ENCODE measurements at places on chromosomes 5 and 9. TPM values are rescaled to one million over a fixed set of nuclear protein-coding genes. Genes with fewer than 3 reads are reported as not detected.
A peak's percentile ranks its signal among the peaks of the same experiment; 100 is the strongest.

EIF4E1B gene
- polyA plus RNA-seq, result not detected

GRCh38 chr5:13478831-13479465 is 465.5 kb downstream of the DNAH5 start:
- H3K27me3 ChIP-seq, result peaks cover 4% of the 10 kb centered on the region
- peak; percentile 2 for DNase-seq
- H3K4me1 ChIP-seq, result no peaks in the 10 kb centered on the region
- no peak overlapping the region for H3K4me3 ChIP-seq
- H3K27ac ChIP-seq, result no peak overlapping the region

LIX1 gene
- polyA plus RNA-seq, result not detected

DNA sequence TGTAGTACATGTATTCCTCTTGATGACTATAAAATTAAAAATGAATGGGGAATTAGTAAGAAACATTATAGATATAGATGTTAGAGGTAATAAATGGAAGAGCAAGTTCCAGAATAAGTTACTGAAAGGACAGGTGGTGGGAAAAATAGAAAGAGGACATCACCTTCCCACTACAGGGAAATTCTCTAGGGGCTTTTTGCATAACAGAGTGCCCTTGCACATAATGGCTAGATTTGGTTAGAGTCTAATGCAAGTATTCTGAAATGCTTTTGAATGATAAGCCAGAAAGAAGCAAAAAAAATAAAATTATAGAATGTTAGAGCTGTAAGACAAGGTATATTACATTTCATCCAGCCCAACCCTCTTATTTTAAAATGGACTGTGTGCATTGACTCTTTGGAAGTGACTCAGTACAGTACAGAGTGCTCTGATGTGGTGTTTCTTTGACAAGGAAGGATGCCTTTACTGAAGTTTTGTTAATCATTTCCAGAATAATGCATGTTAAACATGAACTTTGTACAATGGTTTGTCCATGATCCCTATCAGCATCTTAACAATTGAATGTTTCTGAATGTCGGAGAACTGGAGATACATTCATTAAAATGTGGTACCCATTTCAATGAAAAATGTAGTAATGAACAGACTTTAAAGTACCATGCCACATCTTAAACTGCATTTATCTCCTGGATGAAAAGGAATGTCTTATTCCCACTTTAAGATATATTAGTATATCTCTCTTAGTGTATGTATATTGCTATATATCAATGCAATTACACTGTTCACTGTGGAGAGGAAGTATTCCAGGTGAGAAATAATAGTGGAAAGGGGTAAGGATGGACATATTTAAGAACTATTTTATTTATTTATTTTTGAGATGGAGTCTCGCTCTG is 391.1 kb downstream of the ADGRV1 start:
- H3K27ac ChIP-seq, result no peak overlapping the region
- no peaks in the 10 kb centered on the region for H3K4me1 ChIP-seq
- H3K36me3 ChIP-seq, result no peaks in the 10 kb centered on the region
- no peak for DNase-seq
- no peak overlapping the region for H3K4me3 ChIP-seq

- no peak overlapping the region for H3K27ac ChIP-seq
- H3K4me1 ChIP-seq, result no peaks in the 10 kb centered on the region
- peaks cover 6% of the 10 kb centered on the region for H3K27me3 ChIP-seq
- H3K36me3 ChIP-seq, result no peaks in the 10 kb centered on the region
- no peak overlapping the region for H3K4me3 ChIP-seq
Observed at GRCh38 chr5:150514708-150515211, 6.8 kb downstream of the NDST1 start.

- H3K27ac ChIP-seq, result no peak overlapping the region
- peaks cover 6% of the 10 kb centered on the region for H3K4me1 ChIP-seq
Observed at GRCh38 chr9:127950513-127951289, 13.0 kb upstream of the DPM2 start.

DNA sequence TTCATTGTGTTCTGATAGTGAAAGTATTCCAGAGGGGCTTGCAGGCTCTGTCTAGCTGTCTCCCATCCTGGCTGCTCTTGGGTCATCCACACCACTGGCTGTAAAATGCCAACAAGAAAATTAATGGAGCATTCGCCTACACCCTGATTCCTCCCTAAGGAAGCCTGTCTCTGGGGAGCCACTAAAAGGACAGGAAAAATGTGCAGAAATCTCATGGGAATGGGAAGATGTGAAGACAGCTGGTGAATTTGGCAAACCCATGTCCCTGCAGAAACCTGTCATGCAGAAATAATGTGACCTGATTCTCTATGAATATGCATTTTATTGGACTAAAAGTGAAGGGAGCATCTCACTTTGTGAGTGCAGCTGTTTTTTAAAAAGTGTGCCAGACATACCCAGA is 265.6 kb downstream of the TUSC1 start:
- no peaks in the 10 kb centered on the region for H3K27me3 ChIP-seq
- no peaks in the 10 kb centered on the region for H3K4me1 ChIP-seq
- no peak overlapping the region for H3K27ac ChIP-seq
- H3K4me3 ChIP-seq, result no peak overlapping the region
- H3K36me3 ChIP-seq, result no peaks in the 10 kb centered on the region

LTC4S gene
- 5.8 TPM for polyA plus RNA-seq

GRCh38 chr5:128007939-128008338 is 75.6 kb upstream of the SLC12A2 start:
- no peaks in the 10 kb centered on the region for H3K4me1 ChIP-seq
- DNase-seq, result no peak
- peaks cover 3% of the 10 kb centered on the region for H3K36me3 ChIP-seq
- H3K4me3 ChIP-seq, result no peak overlapping the region
- H3K27ac ChIP-seq, result no peak overlapping the region

DNA sequence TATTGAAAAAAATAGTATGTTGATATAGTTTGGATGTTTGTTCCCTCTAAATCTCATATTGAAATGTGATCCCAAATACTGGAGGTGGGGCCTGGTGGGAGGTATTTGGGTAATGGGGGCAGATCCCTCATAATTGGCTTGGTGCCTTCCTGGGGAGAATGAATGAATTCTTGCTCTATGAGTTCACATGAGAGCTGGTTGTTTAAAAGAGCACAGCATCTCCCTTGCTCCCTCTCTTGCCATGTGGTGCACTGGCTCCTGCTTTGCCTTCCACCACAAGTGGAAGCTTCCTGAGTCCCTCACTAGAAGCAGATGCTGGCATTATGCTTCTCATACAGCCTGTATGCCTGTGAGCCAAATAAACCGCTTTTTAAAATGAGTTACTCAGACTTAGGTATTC is 154.8 kb downstream of the ADAMTS6 start:
- no peaks in the 10 kb centered on the region for H3K27me3 ChIP-seq
- H3K4me3 ChIP-seq, result no peak overlapping the region
- H3K36me3 ChIP-seq, result no peaks in the 10 kb centered on the region
- H3K4me1 ChIP-seq, result no peaks in the 10 kb centered on the region
- no peak overlapping the region for H3K27ac ChIP-seq
- DNase-seq, result no peak

GTF2H2 gene
- 10.7 TPM for polyA plus RNA-seq

- H3K36me3 ChIP-seq, result no peaks in the 10 kb centered on the region
- H3K27ac ChIP-seq, result no peak overlapping the region
- no peaks in the 10 kb centered on the region for H3K27me3 ChIP-seq
- DNase-seq, result no peak
Observed at GRCh38 chr9:130309689-130310455, 44.3 kb downstream of the HMCN2 start.

OCLN gene
- 0.08 TPM for polyA plus RNA-seq

DNA sequence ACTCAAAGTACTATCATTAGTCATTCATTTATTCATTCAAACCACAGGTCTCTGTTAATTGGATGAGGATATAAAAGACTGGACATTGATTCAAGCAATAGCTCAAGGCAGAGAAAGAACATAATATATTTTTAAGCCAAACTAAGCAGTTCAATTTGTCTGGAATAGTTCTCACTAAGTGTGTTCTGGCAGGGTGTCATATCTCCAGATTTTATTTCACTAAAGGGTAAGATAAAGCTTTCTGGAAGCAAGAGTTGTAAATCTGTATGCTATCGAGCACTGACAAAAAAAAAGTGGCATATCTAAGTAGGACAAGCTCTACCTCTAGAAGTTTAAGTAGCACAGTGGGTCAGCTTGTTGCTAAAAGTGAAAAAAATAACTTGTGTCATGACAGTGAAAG is 375.6 kb downstream of the TUSC1 start:
- H3K4me1 ChIP-seq, result no peaks in the 10 kb centered on the region
- H3K27me3 ChIP-seq, result peaks cover 2% of the 10 kb centered on the region
- H3K4me3 ChIP-seq, result no peak overlapping the region
- no peaks in the 10 kb centered on the region for H3K36me3 ChIP-seq

ADGRD2 gene
- not detected for polyA plus RNA-seq

SH3TC2 gene
- polyA plus RNA-seq, result not detected

NUTM2F gene
- polyA plus RNA-seq, result not detected

UBQLN1 gene
- polyA plus RNA-seq, result 57.5 TPM

WHRN gene
- polyA plus RNA-seq, result 1.0 TPM

DNA sequence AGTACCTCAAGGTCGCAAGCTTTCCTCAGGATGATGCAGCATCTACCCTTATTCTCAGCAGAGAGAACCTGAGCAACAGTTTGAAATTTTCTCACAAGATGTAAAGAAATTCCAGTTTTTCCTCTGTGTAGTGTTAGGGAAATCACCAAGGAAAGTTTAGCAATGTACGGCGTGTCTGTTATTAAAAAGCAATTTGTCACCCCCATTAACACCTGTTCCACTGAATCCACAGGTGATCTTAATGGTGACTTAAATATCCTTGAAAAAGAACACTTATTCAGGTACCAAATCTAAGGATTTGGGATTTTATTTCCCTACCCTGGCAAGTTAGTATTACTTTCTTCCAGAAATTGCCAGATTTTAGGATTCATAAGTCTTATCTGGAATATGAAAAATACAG is 77.9 kb upstream of the ATP10B start:
- H3K27me3 ChIP-seq, result peaks cover 4% of the 10 kb centered on the region
- DNase-seq, result no peak
- H3K36me3 ChIP-seq, result no peaks in the 10 kb centered on the region
- H3K4me3 ChIP-seq, result no peak overlapping the region

- H3K27ac ChIP-seq, result no peak overlapping the region
- no peaks in the 10 kb centered on the region for H3K27me3 ChIP-seq
- H3K36me3 ChIP-seq, result no peaks in the 10 kb centered on the region
- no peak for DNase-seq
Observed at GRCh38 chr5:9498541-9499497, 47.1 kb downstream of the SEMA5A start.

- no peak overlapping the region for H3K27ac ChIP-seq
- no peak overlapping the region for H3K4me3 ChIP-seq
- peaks cover 5% of the 10 kb centered on the region for H3K27me3 ChIP-seq
- DNase-seq, result no peak
Observed at GRCh38 chr5:150931368-150931965, 26.7 kb upstream of the ZNF300 start.

DNA sequence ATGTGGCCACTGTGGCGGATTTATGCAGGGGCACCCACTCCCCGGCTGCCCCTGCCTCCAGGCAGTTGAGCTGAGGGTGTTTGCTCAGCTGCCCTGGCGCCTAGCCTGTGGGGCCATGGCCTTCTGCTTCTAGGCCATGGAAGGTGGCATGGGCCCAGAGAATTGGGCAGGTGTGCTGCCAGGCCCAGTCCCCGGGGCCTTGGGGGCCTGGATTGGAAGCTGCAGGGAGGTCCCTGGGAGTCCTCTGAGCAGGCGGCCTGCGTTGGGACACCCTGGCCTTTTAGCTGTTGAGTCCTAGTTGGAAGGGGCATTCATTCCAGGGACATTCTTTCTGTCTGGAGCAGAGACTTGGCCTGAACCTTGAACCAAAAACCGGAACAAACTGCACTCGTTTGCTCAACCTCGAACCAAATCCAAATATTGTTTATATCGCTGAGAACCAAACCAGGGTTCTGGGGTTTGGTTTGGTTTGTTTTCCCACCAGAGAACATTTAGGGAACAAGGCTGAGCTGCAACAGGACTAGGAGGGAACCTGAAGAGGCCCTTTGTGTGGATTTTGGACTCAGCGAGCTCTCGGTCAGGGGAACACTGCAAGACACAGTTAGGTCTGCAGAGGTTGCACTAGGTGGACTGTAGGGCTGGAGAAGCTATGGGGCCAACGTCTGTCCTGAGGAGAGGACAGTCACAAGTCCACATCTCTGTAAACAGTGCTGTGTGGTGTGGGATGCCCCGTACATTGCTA is 116.8 kb downstream of the BOD1 start:
- H3K4me1 ChIP-seq, result no peaks in the 10 kb centered on the region
- H3K27ac ChIP-seq, result no peak overlapping the region
- H3K36me3 ChIP-seq, result no peaks in the 10 kb centered on the region
- no peaks in the 10 kb centered on the region for H3K27me3 ChIP-seq

DNA sequence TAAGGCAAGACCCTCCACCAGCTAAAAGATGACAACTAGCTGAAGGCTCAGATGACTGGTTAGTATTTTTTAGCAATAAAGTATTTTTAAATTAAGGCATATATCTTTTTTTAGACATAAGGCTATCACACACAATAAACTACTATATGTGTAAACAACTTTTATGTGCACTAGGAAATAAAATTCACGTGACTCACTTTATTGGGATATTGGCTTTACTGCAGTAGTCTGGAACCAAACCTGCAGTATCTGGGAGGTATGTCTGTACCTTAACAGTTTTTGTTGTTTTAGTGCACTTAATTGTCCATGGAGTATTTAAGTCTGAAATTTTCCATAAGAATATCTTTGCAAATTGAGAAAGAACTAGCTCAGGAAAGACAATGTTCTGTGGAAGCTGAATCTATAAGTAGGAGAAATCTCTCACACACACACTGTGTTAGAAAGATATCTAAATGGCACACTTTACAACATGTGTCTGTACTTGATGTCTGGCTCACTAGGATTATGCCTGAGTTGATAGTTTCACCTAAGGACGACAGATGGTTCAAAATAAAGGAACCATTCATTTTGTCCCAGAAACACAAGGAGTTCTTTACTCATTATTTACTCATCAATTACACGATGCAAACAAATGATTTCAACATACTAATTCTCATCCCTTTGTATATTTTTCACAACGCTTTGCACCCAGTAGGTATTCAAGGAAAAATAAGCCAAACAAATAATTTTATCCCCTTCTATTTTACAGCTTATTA is 4.6 kb downstream of the RAPGEF6 start:
- H3K4me3 ChIP-seq, result no peak overlapping the region
- H3K27ac ChIP-seq, result no peak overlapping the region
- peaks cover 36% of the 10 kb centered on the region for H3K4me1 ChIP-seq
- peaks cover 9% of the 10 kb centered on the region for H3K27me3 ChIP-seq
- no peaks in the 10 kb centered on the region for H3K36me3 ChIP-seq

- DNase-seq, result no peak
- H3K27ac ChIP-seq, result no peak overlapping the region
- H3K27me3 ChIP-seq, result no peaks in the 10 kb centered on the region
- H3K4me3 ChIP-seq, result no peak overlapping the region
- H3K36me3 ChIP-seq, result no peaks in the 10 kb centered on the region
Observed at GRCh38 chr5:154285661-154286408, 95.3 kb downstream of the GALNT10 start.

DNA sequence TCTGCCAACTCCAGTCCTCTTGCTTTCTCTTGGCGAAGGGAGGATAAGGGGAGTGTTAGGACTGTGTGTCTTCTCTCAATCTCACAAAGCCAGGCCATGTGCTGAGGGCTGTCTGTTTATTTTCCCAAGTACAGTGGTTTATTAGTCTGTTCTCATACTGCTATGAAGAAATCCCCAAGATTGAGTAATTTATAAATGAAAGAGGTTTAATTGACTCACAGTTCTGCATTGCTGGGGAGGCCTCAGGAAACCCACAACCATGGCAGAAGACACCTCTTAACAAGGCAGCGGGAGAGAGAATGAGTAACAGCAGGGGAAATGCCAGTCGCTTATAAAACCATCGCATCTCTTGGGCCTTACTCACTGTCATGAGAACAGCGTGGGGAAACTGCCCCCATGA is 36.2 kb upstream of the CKS2 start:
- peaks cover 16% of the 10 kb centered on the region for H3K27me3 ChIP-seq
- H3K4me1 ChIP-seq, result peaks cover 9% of the 10 kb centered on the region
- H3K27ac ChIP-seq, result no peak overlapping the region
- peaks cover 10% of the 10 kb centered on the region for H3K36me3 ChIP-seq
- no peak overlapping the region for H3K4me3 ChIP-seq
- no peak for DNase-seq
